ENCODE measurements at places on chromosomes 5 and 9.

GRCh38 chr5:150112201-150113046 lies 26.1 kb upstream of the CSF1R start:
- DNase-seq = no peak

DNA sequence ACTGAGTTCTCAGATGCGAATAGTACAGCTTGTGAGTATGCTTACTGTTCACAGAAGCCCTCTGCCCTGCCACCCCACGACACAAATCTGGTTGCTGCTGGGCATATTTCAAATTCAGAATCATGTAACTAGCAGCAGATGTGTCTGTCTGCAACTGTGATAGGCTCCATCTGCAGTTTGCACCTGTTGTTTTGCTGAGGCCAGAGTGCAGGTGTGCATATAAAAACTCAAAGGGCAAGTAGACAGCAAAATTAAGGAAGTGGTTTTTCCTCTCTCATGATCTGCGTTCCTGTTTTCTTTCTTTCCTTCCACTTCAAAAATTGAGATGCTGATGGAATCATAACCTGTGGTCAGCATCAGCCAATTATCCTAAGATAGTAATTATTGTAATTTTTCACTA lies 1000.5 kb downstream of the PTPRD start:
- no peak for DNase-seq

DNA sequence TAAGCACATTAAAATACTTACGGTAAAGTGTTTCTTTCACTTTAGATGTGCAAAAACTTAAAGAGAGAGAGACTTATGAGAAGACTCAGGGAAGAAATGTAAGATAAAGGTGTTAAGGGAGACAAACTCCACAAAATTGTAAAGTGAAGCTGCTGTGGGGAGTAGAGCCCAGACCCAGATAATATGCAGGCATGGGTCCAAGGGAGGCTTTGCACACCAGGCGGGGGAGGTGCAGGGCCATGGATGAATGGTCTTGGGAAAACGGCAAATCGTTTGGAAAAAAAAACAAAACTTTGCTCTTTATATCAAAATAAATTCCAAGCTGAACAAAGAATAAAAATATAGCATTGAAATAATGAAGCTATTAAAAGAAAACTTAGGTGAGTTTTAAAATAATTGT lies 9.1 kb downstream of the SYK start:
- DNase-seq = no peak

GRCh38 chr5:135534609-135535419 lies 950 bp downstream of the NEUROG1 start:
- no peak for DNase-seq

GRCh38 chr5:174511714-174512253 lies 212.6 kb upstream of the MSX2 start:
- DNase-seq = no peak

DNA sequence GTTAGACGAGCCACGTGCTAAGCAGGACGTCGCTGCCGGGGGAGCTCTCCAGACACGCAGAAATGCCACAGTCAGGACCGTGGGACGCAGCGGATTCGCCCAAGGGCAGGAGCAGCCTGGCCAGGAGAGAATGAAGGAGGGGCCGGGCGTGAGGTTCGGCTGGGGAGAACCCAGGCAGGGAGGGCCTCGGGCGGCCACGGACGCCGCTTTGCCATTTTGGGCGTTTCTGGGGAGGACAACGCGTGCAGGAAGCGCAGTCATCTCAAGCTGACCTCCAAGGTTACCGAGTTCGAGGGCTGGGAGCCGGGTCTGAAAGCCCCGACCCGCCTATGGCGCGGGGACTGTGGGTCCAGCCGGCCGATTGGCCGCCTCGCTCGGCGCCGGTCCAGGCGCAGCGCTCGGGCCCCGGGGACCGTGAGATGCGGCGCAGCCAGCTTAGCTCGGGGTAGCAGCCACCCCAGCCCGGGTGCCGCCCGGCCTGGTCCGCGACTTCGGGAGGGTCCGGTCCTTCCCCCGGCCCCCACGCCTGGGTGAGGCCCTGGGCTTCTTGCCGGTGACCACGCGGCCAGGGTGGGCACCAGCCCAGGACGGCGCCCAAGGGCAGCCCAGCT lies 760 bp upstream of the MAN1B1 start:
- DNase-seq = no peak

GRCh38 chr5:59097712-59098111 lies 514.8 kb downstream of the RAB3C start:
- no peak for DNase-seq

DNA sequence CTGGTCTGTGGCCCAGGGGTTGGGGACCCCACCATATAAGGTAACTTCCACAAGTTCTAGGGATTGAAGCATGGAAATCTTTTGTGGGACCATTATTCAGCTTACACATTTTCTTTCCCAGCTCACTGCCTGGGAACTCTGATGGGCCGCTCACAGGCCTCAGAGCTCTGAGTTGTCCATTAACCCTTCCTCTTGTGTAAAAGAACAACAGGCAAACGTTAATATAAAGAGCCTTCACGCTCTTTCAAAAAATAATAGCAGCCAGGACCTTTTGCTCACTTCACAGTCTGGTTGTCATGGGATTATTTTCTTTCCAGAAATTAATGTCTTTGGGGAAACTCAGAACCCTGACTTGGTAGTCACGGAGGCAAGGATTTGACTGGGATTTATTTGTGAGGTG lies 443.3 kb downstream of the AGTPBP1 start:
- DNase-seq = no peak

- DNase-seq = no peak
Observed at GRCh38 chr9:100465761-100466160, 7.2 kb upstream of the TMEFF1 start.

GRCh38 chr5:18216729-18217128 lies 582.5 kb downstream of the TAF11L14 start:
- DNase-seq = no peak

GRCh38 chr9:131090025-131090787 lies 6.1 kb upstream of the AIF1L start:
- no peak for DNase-seq

- DNase-seq = no peak
Observed at GRCh38 chr5:160079753-160080152, 39.5 kb downstream of the PWWP2A start.

DNA sequence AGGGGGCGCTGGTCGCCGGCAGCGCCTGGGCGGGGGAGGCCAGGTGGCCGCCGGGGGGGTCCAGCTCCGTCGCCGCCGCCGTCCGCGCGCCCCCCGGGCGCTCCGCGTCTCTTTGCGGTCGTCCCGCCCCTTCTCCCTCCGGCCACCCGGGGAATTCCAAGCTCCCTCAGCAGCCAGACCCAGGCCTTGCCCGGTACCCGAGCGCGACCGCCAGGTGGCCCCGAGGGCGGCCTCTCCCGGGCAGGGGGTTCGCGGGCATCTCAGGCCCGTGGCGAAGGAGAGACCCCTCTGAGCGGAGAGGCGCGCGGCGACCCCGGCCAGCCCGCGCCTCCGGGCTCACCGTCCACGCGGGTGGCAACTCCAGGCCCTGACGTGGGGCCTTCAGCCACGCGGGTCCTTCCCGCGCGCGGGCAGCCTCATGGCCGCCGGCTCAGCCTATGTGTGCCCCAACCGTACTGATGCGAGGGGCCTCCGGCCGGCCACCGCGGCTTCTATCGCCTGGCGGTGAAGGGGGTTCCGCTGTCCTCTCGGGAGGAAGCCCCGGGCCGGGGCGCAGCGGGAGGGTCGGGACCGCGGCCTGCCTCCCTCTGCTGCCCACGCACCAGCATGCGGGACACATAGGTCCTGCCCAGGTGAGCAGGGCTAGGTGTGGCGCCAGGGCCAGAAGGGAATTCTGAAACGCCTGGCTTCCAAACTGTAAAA lies 529 bp upstream of the NRARP start:
- DNase-seq = no peak

DNA sequence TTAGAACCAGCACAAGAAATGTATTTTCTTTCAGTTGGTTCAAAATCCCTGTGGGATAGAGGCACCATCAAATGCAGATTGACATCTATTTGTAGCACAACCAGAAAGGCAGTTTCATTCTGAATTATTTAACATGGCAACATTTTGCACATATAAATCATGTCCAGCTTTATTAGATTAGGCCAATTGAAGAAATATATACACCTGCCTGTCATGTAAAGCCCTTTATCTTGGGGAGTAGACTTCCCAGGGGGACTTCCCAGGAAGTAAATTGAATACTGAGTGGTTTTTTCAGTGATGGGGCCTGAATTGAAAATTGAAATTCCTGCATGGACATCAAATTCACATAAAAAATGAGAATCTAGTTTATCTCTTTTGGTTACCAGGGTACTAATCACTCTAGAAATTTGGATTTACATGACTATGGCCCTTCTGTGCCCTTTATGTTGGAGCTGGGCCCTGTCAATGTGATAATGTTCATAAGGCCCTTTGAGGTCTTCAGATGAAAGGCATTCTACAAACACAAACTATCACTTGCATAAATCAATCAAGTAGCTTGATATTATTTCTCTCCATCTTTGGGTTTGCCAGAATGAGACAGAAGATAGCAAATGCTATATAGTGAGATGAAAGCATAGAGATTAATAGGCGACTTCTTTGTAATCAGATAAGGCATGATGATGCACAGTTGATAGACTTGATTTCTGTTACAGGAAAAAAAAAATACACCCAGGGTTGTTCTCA lies 26.2 kb upstream of the ZNF608 start:
- no peak for DNase-seq

GRCh38 chr5:76999451-76999850 lies 30.8 kb upstream of the AGGF1 start:
- DNase-seq = no peak

GRCh38 chr5:178941361-178941760 lies 363 bp downstream of the ZNF454 start:
- DNase-seq = no peak

DNA sequence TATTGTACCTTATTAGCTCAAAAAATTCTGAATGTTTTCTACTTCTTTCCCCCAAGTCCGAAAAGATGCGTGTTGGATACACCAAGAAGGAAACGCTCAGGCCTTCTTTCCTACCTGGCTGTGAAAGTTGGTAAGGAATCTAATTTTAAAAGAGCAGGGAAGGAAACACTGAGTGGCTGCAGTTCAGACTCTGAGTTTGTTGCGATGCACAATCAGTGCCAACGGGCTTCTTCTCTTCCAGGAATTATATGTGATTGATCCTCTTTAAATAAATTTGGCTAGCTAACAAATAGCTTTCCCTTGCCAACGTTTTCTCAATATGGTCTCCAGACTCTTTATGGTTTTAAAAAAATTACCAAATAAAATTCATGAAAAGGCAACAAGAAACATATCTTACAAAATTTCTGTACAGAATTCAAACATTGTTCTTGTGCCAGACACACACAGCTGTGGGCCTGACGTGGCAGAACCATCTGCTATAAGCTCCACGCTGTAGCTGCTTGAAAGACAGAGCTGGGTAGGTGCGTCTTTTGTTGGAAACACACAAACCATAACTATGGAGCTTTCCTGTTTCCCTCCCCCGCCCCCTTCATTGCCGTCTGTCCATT lies 493.1 kb downstream of the ZNF608 start:
- DNase-seq = no peak

DNA sequence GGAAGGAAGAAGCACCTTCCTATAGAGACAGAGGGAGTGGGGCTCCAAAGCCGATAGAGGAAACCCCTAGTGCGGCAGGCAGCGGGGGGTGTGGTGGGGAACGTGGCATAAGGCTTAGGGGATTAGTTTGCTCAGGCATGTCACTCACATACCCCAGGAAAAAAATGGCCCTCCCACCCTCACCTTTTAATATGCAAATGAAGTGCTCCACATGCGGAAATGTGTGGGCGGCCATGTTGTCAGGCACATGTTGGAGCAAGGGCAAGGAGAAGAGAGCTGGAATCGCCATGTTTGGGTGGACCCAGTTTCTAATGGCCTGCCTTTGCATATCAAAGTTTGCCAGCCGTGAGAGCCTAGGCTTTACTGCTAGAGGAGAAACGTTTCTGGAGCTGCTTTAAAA lies 758.8 kb downstream of the NR2F1-AS1 start:
- no peak for DNase-seq

GRCh38 chr9:72193478-72193881 lies 44.2 kb downstream of the GDA start:
- DNase-seq = no peak

GRCh38 chr9:116141864-116142561 lies 11.6 kb upstream of the PAPPA start:
- DNase-seq = no peak

- peak; percentile 40 for DNase-seq
Observed at GRCh38 chr5:141412854-141413539, at the start of gene PCDHGA10. PCDHGA10 (plus strand) TSS chr5:141412987; CDS start chr5:141413176, 189 bp downstream.

GRCh38 chr5:40381676-40382363 lies 297.9 kb upstream of the PTGER4 start:
- DNase-seq = no peak

- DNase-seq = no peak
Observed at GRCh38 chr5:58708456-58708855, 125.6 kb downstream of the RAB3C start.

DNA sequence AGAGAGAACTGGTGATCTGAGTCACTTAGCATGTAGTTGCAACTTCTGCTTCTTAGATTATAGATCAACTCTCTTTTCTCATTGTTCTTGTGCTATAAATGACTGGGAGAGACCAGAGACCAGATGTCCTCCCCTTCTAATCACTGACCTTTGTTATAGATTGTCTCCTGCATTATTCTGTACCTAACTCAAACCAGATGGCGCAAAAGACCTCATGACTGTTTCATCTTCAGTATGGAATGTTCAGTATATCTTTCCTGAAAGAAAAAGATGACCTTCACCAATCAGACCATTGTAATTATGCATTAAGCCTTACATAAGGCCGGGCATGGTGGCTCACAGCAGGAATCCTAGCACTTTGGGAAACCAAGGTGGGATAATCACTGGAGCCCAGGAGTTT lies 30.5 kb upstream of the ADAM19 start:
- DNase-seq = no peak

DNA sequence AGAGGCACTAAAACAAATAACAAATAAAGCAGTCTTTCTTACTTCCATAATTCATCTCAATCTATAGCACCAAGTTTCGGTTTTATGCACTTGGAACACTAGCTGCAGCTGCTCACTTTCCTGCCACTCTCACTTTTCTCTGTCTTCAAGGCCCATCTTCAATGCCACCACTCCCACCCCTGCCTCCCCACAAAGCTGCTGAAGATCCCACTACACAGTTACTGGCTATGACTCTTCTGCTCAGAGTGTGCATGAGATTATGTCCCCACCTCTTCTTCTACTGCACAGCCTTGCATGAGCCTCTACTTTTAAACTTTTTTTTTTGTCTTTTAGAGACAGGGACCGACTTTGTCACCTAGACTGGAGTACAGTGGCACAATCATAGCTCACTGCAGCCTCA lies 77.4 kb downstream of the SAXO1 start:
- no peak for DNase-seq

GRCh38 chr5:97243353-97243752 lies 60.3 kb upstream of the RIOK2 start:
- no peak for DNase-seq

- DNase-seq = no peak
Observed at GRCh38 chr9:90943341-90943740, 141.7 kb downstream of the SYK start.

DNA sequence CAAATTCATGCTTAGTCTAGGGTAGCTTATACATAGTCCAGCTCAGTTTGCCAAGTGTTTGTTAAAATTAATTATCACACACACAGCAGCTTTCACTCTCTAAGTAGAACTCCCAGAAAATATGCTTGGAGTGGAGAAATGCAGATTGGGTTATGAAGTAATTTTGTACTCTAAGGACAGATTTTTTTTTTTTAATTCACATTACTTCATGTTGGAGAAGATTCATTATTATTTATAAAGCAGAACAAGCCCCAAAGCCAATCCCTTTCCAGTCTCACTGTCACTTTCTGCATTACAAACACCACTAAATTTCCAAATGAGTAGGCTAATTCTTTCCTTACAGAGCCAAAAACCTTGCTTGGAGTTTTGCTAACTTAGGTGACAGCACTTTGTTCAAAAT lies 11.7 kb upstream of the C9orf72 start:
- DNase-seq = no peak
